Amniotic stem cell (primary cell): ENCODE measurements at places on chromosomes 13 and 19.

DNA sequence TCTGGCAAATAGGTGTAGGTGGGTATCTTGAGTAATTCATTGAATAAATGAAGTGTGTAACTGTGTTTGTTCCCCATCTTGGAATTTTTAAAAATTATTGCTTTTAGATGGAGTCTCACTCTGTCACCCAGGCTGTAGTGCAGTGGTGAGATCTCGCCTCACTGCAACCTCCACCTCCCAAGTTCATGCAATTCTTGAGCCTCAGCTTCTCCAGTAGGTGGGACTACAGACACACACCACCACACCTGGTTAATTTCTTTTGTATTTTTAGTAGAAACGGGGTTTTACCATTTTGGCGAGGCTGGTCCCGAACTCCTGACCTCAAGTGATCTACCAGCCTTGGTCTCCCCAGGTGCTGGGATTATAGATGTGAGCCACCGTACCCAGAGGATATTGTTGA, 7.9 kb upstream of the CYP2A6 start:
- DNase-seq, result no peak

DNA sequence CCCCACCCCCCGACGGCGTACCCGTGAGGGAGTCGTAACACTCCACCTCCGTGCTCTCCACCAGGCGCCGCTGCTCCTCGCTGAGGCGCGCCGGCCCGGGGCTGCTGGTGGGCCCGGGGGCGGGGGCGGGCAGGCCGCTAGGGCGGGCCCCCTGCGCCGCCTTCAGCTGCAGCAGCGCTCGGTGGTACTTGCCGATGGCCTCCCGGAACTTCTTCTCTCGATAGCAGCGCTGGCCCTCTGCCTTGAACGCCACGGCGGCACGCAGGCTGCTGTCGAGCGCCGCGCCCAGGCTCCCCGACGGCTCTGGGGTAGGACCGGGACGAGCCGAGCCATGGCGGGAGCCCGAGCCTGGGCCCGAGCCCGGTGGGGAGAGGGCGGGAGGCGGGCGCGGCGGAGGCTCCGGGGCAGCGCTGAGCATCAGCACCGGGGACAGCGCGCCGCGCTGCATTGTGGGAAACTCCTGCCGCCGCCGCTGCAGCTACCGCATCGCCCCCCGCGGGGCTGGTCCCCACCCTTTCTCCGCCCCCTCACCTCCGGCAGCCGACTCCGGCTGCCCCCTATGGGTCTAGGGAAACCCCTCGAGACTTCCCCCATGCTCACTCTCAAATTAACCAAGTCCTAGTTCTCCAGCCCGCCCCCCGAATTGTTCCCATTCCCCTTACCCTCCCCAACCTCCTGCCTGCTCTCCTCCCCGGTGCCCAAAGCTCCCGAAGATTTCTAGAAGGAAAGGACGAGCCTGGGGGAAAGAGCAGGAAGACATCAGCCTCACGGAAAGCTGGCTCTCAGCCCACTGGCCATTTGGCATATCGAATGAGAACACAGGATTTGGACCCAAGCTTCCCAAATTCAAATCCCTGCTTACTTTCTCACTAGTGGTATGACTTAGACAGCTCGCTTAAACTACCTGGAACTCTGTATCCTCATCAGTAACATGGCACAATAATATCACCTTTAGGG, at the start of gene TTC9B:
TSS of gene TTC9B (minus strand) at position 451 of the 957 bp plus-strand sequence. CDS start at position 448, 3 bp downstream.
- DNase-seq, result no peak

DNA sequence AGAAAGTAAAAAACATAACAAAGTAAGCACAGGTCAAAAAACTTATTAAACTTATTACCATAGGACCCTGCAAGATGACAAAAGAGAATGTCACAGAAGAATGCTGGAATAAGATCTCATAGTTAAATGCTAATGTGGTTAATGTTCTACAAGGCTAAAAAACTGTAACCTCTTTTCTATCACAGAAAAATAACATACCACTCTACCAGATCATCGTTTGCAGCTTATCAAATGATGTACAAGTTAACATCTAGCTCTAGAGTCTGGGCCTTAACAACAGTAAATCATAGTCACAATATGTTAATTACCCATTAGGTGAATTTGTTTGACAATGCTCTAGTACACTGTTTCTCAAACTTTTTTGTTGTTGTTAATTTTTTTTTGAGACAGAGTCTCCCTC, 53.0 kb downstream of the NUFIP1 start:
- no peak for DNase-seq

DNA sequence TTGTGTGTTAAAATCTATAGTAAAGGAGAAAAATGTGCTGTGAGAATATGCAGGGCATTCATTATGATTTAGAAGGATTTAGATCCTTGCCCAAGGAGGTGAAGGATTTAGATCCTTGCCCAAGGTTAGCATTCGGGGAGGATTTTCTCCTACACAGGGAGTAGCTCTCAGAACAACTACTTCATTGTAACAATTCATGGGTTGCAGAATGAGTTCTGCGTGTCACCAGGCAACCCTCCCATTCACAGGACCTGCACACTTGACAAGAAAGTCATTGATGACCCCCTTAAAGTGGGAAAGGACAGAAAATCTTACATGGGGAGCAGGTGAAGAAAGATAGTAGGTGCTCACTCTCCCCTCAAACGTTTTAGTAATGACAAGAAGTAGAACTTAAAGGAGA, 167.1 kb upstream of the MAB21L1 start:
- DNase-seq, result no peak

DNA sequence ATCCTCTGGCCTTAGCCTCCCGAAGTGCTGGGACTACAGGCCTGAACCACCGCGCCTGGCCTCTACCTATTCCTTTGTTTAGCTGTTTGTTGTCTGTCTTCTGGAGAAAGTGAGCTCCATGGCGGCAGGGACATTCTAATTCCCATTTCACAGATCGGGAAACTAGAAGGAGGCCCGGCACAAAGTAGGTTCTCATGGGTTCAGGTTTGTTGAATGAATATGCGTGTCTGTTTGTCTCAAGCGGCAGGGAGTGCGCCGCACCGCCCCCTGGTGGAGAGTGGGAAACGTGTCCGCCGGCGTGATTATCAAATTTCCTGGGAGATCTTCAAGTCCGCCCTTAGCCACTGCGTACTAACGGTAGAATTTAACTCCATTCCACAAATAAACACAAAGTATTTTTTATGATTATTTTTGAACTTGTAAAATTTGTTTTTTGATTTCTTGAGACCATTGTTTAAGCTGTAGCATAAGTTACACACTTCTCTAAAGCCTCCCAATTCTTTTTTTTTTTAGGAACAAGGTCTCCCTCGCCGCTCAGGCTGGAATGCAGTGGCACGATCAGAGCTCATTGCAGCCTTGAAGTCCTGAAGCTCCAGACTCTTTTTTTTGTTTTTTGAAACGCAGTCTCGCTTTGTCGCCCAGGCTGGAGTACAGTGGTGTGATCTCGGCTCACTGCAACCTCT, 8.9 kb upstream of the CCDC9 start:
- peak; percentile 39 for DNase-seq

DNA sequence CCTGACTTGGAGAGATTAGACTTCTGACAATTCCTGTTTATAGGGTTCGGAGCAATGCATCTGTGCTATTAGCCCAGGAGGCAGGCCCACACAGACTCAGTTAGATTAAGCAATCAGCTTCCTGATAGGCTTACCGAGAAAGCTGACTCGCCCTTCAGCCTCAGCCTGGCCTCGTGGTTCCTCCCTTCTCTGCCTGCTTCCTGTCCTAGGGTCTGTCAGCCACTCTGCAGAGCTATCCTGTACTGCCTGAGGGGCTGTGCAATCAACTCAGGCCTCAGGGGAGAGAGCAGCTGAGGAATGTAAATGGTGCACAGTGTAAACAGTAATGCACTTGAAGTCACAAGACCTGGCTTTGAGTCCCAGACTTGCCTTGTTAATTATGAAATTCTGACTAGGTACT, 30.7 kb downstream of the HTR2A start:
- DNase-seq, result no peak

GRCh38 chr19:6047256-6047655, 63.0 kb downstream of the RFX2 start:
- DNase-seq, result no peak

DNA sequence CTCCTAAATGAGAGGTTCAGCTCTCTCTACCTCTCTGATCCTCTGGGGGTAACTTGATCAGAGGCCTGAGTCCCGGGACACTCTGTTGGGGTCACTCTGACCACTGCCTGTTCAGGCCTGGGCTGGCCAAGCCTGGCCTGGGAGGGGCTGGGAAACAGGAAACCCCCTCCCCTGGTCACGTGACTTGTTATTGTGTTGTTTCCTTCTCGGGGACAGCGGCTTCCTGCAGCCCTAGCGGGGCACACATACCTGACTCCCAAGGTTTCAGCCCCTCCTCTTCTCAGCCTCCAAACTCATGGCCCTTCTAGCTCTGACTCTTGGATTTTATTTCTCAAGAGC, at the start of gene USHBP1:
TSS of gene USHBP1 (minus strand) at position 105 of the 339 bp plus-strand sequence. CDS start 446 bp downstream, outside the sequence.
- DNase-seq, result no peak

- DNase-seq, result no peak
Observed at GRCh38 chr19:35783469-35784434, 8.4 kb downstream of the ARHGAP33 start.

GRCh38 chr13:66410314-66410713, 819.8 kb downstream of the PCDH9 start:
- DNase-seq, result no peak

- no peak for DNase-seq
Observed at GRCh38 chr13:111973186-111973585, 93.8 kb upstream of the SOX1 start.

DNA sequence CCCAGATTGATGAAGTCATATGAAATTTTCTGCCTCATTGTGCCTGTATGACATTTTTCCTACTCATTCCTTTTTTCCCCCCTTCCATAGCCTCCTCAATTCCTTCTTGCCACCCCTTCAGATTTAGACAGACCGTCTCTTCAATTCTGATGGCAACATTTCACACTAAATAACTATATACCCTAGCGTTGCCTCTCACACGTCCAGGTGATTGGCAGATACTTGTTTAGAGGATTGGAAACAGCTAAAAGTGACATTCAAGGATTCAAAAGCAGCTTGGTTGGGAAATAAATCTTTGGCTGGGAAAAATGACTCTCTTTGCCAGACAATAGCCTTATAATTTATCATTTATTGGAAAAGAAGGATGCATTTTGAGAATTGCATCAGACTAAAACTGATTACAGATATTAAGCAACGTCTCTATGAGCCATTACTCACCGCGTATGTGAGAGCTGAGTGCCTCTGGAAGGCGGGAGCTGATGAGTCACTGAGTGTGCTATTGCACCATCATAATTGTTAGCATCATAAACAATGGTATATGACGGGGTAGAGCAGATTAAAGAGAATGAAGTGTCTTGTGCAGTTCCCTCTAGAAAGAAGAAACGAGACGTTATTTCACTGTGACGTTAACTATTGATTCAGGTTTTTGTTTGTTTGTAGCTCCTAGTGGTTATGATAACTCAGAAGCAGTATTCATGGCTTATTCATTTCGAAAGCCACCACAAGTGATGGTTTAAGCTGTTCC, 61.1 kb upstream of the FAM216B start:
- peak; percentile 91 for DNase-seq

DNA sequence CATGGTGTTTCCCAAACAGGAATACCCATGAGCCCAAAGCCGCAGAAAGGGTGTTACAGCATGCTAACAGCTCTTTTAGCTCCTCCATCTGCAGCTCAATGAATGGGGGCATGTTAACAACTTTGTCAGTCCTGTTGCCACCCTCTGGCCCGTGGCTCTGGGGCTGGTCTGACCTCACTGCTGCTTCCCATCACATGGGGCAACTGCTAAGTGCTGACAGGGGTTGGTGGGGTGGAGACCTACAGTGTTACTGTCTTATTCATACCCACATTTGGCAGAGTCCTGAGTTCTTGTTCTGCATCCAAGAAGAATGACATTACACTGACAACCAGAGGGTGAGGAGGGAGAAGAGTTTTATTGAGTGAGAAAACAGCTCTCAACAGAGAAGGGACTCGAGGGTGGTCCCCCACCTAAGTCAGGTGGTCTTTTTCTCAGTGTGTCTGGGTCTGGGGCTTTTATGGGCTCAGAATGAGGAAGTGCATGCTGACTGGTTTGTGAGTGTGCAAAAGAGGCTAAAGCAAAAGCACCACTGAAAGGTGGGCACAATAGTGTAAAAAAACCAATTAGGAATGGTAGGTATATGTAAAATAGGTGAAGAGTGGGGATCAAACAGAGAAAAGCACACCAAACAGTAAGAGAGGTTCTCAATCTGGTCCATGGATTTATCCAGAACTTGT, 1952.0 kb upstream of the PCDH20 start:
- DNase-seq, result no peak

GRCh38 chr13:112003941-112004340, 63.0 kb upstream of the SOX1 start:
- no peak for DNase-seq

- no peak for DNase-seq
Observed at GRCh38 chr19:50518091-50519005, 4.6 kb upstream of the ASPDH start.

DNA sequence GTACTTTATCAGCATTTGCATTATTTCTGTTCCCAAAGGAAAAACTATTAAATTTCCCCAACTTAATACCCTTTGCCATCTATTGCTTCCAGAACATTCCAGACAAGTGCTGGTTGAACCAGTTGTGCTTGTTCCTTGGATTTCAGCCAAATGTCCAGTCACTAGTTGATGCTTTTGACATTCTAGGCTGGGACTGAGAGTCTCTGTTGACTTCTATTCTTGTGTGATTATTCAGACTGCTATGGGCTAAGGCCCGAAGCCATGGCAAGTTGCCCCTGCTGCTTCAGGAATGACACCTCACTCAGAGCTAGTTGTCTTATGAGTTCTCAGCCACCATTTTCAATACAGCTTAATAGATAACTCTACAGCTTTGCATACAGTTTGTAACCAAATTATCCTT, 458.1 kb upstream of the ARGLU1 start:
- DNase-seq, result no peak

GRCh38 chr19:32227561-32228165, 117.7 kb upstream of the ZNF507 start:
- no peak for DNase-seq

DNA sequence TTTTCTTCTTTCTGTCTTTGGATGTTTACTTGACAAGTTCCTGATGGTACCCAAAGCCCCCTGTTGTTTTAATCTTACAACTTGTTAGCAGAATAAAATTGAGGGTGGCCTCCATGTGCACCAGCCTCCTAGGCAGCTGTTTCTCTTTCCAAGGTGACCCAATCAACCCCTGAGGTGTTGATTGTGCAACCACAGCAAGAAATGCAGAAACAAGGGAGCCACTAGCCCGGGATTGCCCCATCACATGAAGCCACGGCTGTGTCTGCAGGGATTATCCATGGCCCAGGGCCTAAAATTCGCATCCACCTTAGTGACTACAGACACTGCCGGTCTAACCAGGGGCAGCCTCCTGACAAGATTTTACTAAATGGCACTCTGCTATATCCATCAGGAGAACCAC, 14.4 kb downstream of the CEACAM4 start:
- no peak for DNase-seq

GRCh38 chr19:19064098-19064722, 416 bp downstream of the SLC25A42 start:
- DNase-seq, result no peak
